Activated naive CD4-positive, alpha-beta T cell (primary cell): ENCODE measurements at places on chromosomes 6 and 20.

GRCh38 chr20:56187534-56188165 lies 60.9 kb upstream of the MC3R start:
- DNase-seq: no peak

DNA sequence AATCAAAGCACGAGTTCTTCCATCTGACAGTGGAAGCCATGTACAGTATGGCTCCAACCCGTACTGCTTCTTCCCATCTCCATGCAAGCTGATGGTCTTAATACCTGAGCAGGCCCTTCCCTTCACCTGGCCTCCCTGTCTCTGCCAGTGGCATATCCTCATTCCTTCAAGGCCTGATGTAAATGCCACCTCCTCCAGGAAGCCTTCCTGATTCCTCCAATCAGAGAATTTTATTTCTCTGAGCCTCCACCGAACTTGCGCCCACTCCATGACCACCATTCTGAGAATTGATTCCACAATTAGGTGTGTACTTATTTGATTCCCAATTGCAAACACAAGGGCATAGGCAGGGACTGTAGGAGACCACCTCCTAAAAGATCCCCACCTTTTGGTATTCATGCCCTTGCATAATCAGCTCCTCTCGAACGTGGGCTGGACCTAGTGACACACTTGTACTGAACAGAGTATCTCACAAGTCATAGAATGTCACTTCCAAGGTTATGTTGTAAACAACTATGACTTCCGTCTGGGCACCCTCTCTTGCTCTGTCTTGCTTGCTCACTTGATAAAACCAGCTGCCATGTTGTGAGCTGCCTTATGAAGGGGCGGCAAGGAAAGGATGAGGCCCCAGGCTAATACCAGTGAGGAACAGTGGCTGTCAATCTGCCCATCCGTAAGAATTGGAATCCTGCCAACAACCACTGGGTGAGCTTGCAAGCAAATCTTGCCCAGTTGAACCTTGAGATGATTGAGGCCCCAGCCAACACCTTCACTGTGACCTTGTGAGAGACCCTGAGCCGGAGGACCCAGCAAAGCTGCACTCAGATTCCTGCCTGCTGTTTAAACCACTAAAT lies 38.8 kb downstream of the CPNE5 start:
- no peak for DNase-seq

GRCh38 chr6:135820340-135820739 lies 31.2 kb upstream of the PDE7B start:
- no peak for DNase-seq

DNA sequence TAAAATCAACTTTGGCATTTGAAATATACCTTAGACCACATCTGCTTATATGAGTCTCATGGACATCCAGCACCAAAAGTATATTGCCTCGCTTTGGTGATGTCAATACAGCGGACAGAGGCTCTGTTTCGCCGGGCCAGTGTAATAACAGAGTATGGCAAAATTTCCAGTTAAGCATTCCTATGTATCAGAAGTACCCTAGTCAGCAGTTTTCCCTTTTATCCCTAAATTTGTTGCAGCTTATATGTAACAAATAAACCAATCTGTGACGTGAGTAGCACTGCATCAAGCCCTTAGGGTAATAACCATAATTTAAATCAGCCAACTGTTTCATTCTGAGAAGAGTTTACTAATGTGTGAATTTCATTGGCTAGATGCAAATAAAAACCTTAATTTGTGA lies 585.5 kb upstream of the ADGRB3 start:
- DNase-seq: no peak

DNA sequence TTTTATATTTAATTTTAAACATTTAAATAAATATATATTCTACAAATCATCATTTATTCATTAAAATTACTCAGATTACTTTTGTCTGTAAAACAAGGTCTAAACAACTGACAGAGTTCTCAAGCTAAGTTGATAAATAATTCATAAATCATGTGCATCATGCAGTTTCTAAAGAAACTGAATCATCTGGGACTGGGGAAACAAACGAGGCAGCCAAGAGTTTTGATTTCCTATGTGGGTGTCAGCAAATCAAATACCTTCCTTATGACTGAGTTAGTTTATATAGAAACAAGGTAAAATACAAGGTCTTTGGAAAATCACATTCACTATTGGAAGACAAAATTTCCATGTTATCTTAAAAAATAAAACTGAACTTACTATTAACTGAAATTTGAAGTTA lies 149.9 kb upstream of the BEND6 start:
- DNase-seq: no peak

- DNase-seq: no peak
Observed at GRCh38 chr20:52643034-52643433, 329.1 kb upstream of the TSHZ2 start.

- no peak for DNase-seq
Observed at GRCh38 chr6:19811397-19812079, 25.6 kb upstream of the ID4 start.

- no peak for DNase-seq
Observed at GRCh38 chr20:2750491-2751251, 49.8 kb downstream of the CPXM1 start.

GRCh38 chr20:460180-460579 lies 2.2 kb downstream of the TBC1D20 start:
- DNase-seq: no peak

DNA sequence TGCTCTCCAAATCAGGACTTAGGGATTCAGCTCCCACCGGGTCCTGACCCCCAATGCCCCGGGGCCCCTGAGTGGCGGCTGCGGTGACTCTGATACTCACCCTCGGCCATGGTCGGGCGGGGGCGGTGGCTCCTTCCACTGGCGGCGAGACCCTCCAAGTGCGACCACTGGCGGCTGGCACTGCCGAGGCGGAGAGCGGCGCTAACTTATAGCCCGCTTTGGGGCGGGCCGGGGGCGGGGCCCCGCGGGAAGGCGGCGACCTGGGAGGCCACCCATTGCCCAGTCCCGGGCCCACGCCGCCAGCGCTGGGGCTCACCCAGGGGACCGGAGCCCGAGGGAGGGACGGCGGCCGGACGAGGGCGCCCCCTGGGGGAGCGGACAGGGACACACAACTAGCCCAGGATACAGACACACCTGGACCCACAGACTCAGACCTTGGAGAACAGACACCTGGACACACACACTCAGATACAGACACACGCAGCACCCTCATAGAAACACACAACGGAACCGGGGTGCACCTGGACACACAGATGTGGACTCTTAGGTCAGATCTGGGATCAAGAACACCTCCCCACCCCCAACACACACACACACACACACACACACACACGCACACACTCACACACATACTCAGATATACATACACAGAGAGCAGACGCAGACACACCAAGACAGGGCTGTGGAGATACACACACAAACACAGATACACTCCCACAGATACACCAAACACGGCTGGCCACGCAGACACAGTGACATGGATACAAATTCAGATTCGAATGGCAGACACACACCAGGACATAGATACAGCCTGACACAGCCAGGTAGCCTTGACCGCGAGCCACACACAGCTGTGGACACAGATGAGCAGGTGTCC lies at the start of gene TGM2:
TSS of gene TGM2 (minus strand) at position 182 of the 877 bp plus-strand sequence. CDS start at position 110, 72 bp downstream.
- DNase-seq: no peak

- no peak for DNase-seq
Observed at GRCh38 chr6:42381850-42382249, 69.9 kb downstream of the TRERF1 start.

DNA sequence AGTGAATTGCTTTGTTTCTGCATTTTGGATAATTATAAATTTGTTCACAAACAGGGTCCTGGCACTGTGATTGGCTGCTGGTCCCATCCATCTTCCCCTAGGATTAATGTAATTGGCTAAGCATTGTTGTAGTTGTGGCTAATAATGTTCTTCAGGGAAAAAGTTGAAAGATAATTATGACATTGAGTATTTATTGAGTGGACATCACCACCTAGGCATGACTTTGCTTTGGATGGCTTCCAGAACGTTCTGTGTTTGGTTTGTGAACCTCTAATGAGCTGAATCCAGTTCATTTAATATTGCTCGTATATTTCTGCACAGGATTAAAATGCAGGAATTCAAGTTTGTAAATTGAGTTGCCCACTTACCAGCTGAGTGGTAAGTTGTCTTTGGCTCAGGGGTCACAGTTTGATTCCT lies 55.1 kb downstream of the ARID1B start:
- DNase-seq: no peak

DNA sequence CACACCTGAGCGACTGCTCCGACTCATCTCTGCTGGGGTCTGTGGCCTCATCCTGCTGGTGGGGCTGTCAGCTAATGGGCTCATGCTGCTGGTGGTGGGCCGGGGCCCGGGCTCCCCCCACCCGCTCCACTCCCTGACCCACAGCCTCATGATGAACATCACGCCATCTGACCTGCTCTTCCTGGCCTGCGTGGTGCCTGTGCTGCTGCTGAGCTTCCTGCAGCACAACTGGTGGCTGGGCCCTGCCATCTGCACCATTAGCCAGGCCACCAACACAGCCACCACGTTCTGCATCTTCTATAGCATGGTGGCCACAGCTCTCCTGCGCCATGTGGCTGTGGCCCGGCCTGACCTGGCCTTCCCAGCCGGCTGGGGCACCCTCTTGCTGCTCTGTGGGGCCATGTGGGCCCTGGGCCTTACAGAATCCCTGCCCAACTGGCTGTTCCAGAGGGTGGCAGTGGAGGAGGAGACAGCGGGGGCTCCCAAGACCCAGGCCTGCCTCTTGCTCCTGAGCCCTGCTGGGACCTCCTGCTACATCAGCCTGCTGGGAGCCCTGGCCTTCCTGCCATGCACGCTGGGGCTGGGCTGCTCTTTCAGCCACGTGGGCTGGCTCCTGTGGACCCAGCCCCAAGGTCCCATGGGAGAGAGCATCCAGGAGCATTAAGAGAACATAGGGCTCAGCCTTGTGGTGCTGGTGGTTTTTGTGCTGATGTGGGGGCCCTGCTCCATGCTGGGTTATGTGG lies 39.6 kb downstream of the RAB44 start:
- no peak for DNase-seq

DNA sequence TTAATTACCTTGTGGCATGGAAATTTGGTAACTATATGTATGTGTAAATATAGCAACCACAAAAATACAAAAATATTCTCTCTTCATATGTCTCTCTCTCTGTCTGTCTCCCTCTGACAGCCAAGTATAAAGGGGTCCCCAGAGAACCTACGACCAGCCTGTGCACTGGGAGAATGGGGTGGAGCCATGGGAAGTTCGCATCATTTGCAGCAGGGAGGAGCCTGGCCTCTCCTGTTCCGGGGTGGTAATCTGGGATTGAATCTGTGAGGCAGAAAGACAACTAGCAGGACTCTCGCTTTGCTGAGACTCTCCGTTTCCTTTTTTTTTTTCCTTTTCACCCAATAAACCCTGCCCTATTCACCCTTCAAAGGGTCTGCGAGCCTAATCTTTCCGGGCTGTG lies 1109.1 kb downstream of the HACE1 start:
- no peak for DNase-seq

DNA sequence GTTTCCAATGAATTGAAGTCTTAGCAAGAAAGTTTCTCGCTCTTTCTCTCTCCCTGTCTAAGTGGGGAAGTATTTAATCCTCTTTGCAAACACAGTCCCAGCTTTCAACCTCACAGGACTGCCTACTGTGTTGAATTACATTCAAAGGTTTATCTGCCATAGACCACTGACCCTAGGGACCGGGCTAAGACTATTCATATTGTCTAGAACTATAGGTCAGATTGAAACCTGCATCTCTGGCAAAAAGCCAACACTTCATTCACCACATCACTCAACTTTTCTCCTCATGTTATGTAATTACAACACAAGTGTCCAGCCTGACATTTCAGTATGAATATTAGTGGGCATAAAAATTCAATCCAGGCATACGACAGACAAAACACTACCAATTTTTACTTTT lies 314.7 kb upstream of the RSPO3 start:
- no peak for DNase-seq

GRCh38 chr6:8589941-8590729 lies 154.8 kb upstream of the SLC35B3 start:
- no peak for DNase-seq

GRCh38 chr20:21516861-21517565 lies 3.1 kb upstream of the NKX2-2 start:
- no peak for DNase-seq

- DNase-seq: no peak
Observed at GRCh38 chr6:56507517-56507916, 135.2 kb downstream of the DST start.

DNA sequence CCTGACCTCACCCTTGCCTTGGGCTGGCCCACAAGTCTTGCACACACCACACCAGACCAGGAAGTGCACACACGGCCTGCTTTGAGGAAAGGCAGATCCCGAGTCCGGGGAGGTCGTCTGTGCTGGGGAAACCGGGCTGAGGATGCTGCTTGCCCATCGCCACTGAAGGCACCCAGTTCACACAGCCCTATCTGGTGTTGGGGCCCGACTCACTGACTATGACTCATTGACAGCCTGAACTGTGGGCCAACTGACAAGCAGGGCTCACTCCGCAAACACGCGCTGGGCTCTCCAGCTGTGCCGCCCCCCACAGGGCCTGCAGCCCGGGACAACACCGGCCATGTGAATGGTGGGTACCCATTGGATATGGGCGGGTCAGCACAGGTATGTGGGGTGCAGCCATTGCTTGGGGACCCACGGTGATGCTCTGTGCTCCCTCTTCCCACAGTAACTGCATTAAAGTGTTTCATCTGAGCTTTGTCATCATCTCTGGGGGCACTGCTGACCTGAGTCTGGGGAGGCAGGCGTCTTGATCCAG lies 1.6 kb downstream of the SAMD10 start:
- peak; percentile 33 for DNase-seq

DNA sequence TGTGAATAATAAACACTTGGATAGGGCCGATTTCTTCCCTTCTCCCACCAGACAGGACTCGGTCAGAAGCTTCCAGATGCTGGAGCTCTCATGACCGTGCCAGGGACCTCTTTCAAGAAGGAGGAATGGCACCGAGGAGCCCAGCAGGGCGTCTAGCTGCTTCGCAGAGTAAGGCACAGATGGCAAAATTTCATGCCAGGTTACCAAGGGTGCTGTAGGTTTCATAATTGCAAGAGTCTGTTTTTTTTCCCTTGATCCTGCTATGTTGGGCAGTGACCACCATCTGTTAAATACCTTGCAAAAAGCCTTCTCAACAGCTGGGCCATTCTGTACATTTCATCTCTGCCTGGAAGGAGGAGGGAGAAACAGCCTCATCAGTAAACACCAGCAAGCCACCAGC lies 111.8 kb downstream of the EDN3 start:
- no peak for DNase-seq

- DNase-seq: no peak
Observed at GRCh38 chr6:147578159-147578558, 69.7 kb downstream of the SAMD5 start.
